ENCODE measurements at places on chromosomes 1 and 21.

DNA sequence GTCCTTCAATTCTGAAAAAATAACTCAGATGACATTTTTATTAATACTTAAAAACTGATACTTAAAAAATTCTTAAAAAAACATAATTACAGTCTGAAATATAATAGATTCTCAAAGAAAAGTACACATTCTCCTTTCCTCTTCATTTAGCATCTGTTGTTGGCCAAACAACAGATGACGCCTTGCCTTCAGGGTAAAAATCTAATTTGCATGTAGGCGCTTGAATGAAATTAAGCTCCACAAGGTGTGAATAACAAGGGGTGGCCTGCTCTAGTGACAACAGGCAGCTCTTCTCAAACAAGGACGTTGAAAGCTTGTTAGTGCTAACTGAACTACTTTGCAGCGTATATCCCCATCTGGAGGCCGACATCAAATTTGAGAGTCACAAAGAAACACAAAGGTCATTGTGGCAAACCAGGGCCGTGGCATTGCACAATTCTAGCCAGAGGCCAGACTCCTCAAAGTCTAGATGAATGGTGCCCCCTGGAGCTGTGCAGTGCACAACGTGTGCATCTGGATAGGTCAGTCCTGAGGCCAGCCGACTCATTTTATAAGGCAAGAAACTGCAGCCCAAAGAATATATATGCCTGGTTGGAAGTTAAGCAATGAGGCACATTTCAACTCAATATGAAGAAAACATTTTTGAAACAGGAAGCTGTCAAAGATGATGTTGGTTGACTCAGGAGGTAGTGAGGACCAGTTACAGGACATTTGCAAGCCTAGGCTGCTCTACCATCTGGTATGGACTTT lies 459.2 kb upstream of the RUNX1 start:
- peak; percentile 23 for DNase-seq

DNA sequence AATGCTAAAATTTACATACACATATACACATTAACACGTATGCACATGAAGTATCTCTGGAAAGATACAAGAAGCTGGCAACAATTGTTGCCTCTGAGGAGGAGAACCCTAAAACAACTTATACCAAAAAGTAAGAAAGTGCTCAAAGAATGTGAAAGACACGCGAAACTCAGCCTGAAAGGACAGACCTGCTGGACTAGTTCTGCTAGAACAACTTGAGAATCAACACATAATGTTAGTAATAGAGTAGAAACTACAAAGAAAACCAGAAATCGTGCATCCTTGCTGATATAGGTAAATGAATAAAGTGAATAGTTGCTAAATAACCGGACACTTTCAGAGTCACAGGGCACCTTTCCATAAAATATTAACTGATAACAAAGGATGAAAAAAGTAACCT lies 242.5 kb downstream of the RERE start:
- no peak for DNase-seq

DNA sequence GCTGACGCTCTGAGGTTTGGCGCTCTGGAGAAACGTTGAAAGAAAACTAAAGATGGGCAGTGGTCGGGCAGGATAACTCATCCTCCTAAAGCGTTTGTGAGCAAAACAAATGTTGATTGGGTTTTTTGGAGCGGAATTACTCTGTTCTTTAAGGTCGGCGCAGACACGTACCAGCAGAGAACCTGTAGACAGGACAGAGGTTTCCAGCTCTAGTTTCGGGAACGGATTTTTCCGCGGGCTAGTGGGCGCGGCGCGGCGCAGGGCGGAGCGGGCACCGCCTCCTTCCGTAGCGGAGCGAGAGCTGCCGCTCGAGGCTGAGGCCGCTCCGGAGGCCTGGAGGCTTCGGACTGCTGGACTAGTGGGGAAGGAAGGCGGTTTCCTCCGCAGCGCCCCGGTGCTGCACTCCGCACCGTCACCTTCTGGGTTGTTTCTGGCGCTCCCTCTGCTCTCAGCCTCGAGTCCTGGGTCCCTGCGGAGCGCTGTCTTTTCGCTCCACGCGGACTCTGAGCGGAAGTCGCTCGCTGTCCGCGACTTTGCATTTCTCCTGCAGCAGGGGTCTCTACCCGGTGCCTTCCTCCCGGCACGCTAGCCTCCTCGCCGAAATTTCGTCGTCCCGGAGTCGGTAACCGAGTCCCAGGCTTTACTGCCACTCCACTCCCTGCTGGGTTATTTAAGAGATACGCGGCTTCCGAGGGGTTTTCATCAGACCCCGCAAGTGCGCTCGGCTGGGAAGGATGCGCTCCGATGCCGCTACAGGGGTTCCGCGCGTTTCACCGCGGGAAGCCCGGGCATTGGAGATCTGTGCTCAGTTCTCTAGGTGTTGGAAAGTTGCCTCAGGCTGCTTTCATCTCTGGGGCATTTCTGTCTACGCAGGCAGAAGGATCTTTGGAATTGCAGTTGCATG lies 7.0 kb downstream of the FOXD2 start:
- DNase-seq, result peak; percentile 35

DNA sequence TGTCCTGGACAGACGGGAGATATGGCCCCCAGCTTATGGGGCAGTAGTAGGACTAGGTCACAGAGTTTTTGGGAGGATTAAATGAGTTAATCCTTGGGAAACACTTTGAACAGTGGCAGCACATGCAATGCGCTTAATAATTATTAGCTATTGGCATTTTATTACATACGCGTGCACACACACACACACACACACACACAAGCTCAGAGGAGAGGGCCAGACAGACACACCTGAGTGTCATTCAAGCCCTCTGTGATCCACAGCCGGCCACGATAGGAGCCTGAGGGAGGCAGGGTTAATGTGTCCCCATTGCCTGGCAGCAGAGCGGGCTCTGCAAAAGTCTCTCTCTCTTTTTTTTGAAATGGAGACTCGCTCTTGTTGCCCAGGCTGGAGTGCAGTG lies 37.9 kb downstream of the EPHA2 start:
- DNase-seq, result peak; percentile 3

- DNase-seq, result no peak
Measured at GRCh38 chr1:172470149-172470548, 26.3 kb upstream of the PIGC start.

- peak; percentile 55 for DNase-seq
Measured at GRCh38 chr1:42379794-42380585, 602 bp upstream of the RIMKLA start.

DNA sequence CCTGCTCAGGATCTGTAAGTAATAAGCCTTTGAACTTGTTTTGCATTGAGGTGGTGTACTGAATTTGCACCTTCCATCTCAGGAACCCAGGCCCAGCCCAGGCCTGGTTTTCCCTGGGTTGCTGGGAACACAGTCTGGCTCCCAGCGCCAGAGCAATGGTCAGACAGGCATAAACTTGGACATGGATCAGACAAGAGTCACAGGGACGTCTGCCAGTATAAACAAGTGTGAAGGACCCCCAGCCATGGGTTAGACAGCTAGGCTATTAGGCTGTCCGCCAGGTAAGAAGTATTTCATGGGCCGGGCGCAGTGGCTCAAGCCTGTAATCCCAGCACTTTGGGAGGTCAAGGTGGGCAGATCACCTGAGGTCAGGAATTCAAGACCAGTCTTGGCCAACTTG lies 5.5 kb downstream of the IFNLR1 start:
- peak; percentile 75 for DNase-seq

GRCh38 chr21:43849532-43850299 lies 15.3 kb upstream of the AGPAT3 start:
- DNase-seq, result no peak

GRCh38 chr1:247357052-247357780 lies 25.5 kb upstream of the ZNF496 start:
- DNase-seq, result peak; percentile 76

DNA sequence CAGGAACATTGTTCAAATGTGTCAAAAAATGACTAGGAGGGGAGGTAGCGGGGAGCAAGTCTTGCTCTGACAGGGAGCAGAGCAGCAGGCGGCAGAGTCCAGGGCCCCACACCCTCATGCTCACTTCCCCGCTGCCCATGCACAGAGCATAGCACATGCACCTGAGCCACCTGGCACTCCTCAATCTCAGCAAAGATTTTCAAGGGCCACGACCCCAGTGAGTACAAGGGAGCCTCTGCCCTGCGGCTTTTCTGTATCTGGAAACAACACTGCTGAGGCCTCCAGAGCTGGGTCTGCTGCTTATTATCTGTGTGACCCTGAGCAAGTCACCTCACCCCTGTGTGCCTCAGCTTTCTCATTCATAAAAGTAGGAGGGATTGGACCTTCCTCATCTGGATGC lies 1.1 kb upstream of the GJB3 start:
- no peak for DNase-seq

- DNase-seq, result peak; percentile 53
Measured at GRCh38 chr21:32007456-32007855, 134.6 kb downstream of the HUNK start.

DNA sequence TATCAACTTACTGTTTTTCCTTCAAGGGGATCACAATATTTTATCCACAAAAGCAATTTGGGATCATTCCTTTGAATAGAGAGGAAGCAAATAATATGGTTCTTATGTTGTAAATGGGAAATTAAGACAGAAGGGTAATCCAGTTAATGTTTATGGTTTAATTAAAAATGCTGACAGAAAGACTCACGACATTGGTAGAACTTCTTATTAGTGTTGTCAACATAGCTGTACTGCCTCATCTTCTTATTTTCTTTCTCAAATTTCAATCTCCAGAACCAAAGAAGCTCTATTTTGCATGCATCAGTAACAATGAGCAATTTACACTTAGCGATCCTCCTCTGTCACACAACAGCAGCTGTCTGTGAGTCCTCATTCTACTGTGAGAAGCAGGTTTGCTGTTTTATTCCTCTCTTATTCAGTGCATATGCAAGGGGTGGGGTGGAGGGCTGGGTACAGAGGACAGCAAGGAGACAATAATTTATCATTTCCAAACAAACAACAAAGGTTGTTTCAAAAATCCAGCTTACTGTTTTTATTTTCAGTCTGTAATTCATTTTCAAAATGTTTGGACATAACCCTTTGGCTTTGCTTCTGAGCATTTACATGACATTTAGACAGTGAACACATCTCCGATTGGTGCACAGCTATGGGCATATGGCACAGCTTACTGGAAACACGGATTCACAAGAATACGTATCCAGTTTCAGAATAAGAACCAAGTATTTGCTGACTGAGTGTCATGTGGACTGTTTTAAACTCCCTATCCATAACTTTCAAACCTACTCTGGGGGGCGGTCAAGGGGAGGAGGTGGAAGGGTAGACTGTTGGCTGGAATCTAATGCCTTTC lies 335.9 kb downstream of the RGS7 start:
- no peak for DNase-seq

DNA sequence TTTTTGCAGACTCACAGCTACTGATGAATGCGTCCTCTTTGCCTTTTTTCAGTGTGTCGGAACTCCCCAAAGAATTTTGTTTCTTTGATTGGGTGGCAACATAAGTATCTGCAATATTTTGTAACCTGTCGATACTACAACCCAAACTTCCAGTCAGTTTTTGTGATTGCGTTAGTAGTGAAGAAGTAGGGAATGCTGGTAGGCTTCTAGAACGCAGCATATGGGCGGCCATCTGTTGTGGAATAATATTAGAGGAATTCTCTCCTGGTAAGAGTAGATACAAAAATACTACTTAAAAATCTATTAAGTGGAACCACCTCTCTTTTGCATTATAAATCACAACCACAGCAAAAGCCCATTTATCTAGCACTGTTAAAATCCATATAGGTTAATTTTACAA lies 107.4 kb downstream of the LYST start:
- DNase-seq, result no peak

GRCh38 chr1:77536813-77537212 lies 145.6 kb downstream of the ZZZ3 start:
- DNase-seq, result peak; percentile 83

- no peak for DNase-seq
Measured at GRCh38 chr1:55623311-55623710, 408.1 kb upstream of the USP24 start.

DNA sequence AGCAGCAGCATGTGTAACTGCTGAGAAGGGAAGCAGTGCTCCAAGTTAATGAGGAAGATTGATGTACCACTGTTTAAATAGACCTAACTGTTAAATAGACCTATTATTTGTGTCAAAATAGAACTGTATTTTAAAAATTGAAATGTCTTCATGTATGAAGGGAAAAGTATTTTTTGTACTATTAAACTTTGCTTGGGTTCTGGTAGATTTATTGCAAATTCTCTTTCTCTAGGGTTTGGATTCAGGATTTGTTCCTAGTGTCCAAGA lies 128.3 kb downstream of the OSBPL9 start:
- no peak for DNase-seq

DNA sequence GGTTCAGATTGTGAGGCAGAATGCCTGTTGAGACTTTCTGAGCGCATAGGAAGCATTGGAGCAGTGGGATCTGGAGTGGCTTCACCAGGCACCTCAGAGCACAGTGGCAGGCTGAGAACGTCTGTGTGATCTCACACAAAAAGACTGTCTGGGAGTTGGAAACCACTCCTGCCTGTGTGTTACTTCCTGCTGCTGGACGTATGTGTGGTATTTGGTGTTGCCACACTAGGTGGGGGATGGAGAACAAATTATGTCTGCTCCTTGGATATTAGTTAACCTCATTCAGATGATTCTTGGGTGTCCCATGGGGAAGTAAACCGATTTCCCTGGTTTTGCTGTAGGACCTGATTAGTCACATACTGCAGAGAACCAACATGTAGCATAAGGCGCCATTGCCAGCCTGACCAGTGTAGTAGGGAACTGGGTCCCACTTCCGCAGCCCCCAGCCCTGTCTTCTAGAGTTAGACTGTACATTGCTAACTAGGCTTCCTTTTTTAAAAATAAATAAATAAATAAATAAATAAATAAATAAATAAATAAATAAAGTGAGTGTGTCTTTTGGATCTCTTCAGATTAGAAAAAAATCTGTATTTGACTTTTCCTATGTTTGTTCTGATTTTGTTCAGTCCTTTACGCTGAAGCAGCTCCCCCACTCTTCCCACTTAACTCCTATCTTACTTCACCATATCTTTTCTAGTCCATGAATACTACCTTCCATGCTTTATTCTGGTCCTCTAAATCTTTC lies 26.9 kb downstream of the UCK2 start:
- peak; percentile 82 for DNase-seq

DNA sequence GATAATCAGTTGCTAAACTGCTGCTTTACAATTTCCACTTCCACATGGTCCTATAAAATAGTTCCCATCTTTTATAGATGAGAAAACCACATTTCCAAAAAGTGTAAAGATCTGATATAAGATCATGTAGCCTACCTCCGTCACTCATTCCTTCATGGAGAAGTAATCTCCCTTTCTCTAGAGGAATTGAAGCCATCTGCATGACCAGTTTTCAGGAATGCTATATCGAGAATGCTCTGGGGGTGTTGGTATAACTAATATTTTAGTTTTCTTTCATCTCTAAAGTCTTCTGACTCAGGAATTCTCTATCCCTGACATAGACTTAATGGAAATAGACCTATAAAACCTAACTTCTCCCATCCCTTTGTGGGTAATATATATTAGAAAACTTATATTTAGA lies 173.0 kb upstream of the UBE2U start:
- DNase-seq, result no peak

DNA sequence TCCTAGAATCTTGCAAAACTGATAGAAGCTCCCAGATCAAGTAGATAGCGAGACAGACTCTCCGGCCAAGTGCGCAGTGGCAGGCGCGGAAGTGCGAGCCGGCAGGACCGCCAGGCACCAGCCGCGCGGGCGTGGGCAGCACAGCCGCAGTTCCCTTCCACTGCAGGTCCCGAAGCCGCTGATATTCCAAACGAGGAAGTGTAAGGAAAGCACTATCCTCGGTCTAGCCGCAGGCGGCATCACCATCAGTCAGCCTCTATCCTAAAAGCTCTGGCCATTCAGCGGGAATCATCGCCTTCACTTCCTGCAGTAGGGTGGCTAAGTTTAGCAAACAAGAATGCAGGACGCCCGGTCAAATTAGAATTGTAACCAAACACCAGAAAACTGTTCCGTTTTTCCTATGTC lies 710 bp downstream of the GLRX2 start:
- DNase-seq, result peak; percentile 68

All from astrocyte of the hippocampus (primary cell).